ENCODE measurements at places on chromosomes 7 and 10. TPM values are rescaled to one million over a fixed set of nuclear protein-coding genes. Genes with fewer than 3 reads are reported as not detected.

GRCh38 chr7:123533553-123533917 lies 860 bp downstream of the IQUB start:
- no peak for DNase-seq

- DNase-seq, result no peak
Observed at GRCh38 chr7:95863623-95864022, 91.3 kb downstream of the DYNC1I1 start.

GRCh38 chr7:79837915-79838314 lies 296.7 kb upstream of the GNAI1 start:
- no peak for DNase-seq

NPY4R2 gene
- total RNA-seq, result not detected

GRCh38 chr7:107573537-107573936 lies 6.5 kb upstream of the BCAP29 start:
- DNase-seq, result no peak

DNA sequence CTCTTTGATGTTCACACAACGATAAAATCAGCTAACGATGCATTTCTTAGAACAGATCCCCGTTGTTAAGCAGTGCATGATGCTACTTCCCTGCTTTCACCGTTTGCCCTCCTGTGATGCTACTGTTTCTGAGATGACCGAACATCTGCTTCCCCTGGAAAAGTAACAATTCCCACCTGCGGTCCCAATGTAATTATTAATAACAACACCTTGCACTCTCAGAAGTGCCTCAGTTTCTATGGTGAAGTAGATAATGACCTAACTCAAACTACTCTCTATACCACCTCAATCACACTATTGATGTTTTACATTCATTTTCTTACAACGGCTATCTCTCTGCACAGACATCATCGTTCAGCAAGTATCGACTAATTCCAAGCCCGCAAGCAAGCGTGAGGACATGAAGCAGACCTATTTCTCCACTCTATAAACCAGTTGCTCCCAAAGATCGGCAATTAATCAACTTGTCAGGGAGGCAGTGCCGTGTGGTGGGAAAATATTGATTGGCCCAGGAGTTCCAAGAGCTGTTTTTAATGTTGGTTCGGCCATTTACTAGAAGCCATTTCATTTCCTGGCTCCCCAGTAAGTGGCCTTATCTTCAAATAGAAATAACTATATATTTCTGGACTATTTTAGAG lies 42.7 kb downstream of the FAM107B start:
- no peak for DNase-seq

FAM241B gene
- 0.39 TPM for total RNA-seq

DNA sequence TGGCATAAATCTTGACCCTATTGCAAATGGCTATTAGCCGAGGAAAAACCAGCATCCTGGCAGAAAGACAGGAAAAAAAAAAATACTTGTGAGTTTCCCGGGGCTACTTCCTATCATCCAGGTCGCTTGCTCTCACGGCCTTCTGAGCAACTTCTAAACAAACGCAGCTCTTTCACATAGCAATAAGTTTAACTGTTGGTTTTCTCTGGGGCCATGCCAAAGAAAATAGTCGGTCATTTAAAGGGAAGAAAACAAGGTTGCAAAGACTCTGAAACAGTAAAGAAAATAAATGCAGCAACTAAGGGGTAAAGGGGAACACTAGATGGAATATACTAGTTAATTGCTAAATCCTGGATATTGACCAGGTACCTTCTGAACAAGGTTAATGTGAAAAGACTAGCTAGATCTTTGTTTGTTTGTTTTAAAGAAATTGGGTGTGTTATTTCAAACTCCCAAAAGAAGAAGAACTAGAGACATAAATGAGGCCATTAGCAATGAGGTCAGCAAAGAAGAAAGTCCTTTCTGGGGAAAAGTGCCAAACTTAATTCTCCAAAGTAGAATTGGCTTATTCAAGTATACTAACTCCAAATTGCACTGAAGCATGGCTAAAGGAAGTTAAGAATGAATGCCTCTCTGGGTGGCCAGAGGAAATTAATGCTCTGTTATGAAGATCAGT lies 54.2 kb downstream of the SLC39A12 start:
- DNase-seq, result no peak

DNA sequence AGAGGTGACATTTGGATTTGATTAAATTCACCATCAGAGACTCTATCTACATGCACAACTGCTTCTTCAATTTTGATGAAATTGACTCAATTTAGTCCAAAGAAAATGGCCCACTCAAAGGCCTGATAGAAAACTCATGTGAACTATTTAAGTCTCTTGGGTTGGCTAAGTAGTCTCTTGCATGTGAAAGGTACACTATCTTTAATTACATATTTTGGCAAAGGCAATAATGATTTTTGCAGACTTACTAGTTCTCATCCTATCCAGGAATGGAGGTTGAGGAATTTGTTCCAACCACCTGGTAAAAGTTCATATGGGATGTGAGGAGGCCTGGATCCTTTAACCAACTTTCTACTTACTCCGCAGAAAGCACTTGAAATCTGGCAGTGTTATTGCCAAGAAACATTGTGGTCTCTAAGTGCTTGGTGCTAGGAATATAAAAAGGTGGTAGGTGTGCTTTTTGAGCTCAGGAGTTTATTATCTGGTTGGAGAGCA lies 618.6 kb upstream of the MKI67 start:
- no peak for DNase-seq

- no peak for DNase-seq
Observed at GRCh38 chr7:85587785-85588184, 400.9 kb upstream of the SEMA3D start.

GRCh38 chr10:30583778-30584415 lies 45.7 kb downstream of the LYZL2 start:
- peak; percentile 94 for DNase-seq

CCNJ gene
- total RNA-seq, result 19.5 TPM

- no peak for DNase-seq
Observed at GRCh38 chr7:152406491-152406890, 29.3 kb downstream of the KMT2C start.

DNA sequence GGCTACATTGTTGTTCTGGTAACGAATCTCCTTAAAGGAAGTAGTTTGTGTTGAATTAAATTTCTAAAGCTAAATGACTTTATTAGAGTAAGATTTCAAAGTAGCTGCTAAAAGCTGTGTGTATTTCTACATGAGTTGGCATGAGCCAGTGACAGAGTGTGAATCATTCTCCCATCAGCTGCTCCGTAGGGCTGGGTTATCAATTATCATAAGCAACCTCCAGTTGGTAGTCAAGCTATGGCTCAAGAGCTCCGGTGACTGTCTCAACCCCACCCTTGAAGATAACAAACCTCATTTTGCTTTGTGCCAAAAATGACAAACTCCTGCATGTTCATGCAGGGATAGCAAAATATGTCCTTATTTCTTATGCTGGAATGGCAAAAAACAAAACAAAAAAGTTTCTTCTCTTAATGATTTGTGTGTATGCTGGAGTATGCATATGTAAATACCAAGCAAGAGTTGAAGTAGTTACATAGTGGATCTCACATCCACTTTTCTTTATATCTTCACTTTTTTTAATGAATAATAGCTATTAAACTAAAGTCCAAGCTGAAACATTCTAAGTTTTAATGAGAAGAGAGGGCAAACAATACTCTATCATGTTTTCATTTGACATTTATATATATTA lies 249.4 kb downstream of the CACNA2D1 start:
- DNase-seq, result peak; percentile 4

COL13A1 gene
- 0.76 TPM for total RNA-seq

- no peak for DNase-seq
Observed at GRCh38 chr10:84214046-84214572, 11.2 kb downstream of the LRIT2 start.

DNA sequence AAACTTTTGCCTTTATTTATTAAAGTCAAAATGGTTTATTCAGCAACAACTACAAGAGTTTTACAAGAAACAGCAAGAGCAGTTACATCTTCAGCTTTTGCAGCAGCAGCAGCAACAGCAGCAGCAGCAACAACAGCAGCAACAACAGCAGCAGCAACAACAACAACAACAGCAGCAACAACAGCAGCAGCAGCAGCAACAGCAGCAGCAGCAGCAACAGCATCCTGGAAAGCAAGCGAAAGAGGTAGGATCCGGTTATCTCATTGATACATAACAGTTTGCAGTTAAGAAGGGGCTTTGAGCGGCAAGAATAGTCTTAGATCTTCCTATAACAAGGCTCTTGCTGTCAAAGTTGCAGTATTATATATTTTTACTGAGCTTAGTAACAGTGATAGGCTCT lies 215.1 kb downstream of the FOXP2 start:
- DNase-seq, result no peak

GRCh38 chr10:59366290-59366689 lies 3.9 kb upstream of the FAM13C start:
- DNase-seq, result peak; percentile 27

DNA sequence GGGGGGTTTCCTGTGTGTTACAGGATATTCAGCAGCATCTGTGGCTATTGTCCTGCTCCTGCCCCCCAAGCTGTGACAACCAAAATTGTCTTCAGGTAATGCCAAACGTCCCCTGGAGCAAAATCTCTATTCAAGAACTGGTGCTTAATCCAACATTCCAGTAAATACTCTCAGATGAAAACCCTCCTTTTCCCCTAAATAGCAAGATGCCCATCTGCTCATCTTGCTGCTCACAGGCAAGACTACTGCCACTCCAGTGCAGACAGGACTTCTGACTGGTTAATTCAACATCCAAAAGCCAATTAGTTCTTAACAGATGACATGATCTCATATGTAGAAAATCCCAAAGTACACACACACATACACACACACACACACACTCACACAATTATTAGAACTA lies 20.5 kb upstream of the JAZF1 start:
- DNase-seq, result no peak

- no peak for DNase-seq
Observed at GRCh38 chr7:138195151-138195571, 118.9 kb downstream of the AKR1D1 start.

ERVW-1 gene
- not detected for total RNA-seq

DNA sequence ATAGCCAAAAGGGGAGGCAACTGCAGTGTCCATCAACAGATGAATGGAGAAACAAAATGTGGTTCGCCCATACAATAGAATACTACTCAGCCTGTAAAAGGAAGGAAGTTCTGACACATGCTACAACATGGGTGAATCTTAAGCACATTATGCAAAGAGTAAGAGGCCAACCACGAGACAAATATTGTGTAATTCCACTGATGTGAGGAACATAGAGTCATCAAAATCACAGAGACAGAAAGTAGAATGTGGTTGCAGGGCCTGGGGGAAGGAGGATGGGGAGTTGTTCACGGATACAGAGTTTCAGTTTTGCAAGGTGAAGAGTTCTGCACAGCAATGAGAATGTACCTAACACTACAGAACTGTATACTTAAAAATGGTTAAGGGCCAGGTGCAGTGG lies 13.7 kb upstream of the C10orf71 start:
- DNase-seq, result no peak

GRCh38 chr7:149791-150636 lies 42.4 kb upstream of the FAM20C start:
- peak; percentile 3 for DNase-seq

CDK1 gene
- total RNA-seq, result 41.8 TPM

DRGX gene
- not detected for total RNA-seq

DNA sequence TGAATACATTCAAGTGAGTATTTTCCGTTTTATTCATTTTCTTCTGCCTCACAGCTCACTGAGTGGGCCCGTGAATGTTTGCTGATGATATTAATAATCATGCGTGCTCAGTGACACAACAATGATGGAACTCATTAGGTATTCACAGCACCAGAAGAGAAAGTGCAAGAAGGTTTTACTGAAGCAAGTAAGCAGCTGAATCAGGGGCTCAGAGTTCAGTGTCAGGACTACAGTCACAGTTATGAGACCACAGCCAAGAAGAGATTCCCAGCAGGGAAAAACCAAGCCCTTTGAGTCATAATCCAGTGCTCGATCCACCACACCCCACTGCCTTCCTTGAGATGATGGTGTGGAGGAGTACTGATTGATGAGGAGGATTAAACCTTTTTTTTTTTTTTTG lies 247.4 kb downstream of the KIAA1217 start:
- DNase-seq, result no peak

GRCh38 chr7:107394276-107394675 lies 75.6 kb upstream of the GPR22 start:
- no peak for DNase-seq

DNA sequence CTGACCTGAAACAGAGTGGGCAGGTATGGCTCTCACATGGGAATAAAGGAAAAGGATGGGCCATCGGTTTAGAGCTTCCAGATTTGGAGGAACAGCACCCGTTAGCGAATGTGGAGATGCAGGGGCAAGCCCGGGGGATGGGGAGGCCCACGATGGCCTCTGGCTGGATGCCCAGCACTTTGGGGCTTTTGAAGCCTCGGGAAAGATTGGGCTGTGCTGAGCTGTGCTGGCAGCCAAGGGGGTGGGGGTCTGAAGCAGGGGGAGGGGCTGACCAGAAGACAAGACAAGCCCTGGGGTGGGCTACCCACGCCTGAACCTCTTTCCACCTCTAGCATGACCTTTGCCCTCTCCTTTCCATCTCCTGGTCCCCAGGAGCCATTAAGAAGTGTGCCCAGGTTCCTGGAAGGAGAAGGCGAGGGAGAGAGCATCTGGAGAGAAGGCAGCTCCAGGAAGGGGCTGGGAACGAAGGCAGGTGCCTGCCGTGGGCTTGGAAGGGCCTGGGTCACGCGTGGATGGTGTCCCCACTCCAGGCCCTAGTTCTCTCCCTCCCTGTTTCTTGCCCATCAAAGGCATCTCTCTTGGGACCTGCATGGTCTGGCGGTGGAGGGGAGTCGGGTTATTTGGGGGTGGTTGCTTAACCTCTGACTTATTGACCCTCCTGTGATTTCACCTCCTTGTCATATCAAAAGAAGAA lies 39.7 kb downstream of the JAKMIP3 start:
- DNase-seq, result no peak

GRCh38 chr10:125216309-125216708 lies 55.9 kb upstream of the CTBP2 start:
- DNase-seq, result no peak

GRCh38 chr10:51377932-51378599 lies 303.8 kb downstream of the PRKG1 start:
- no peak for DNase-seq

GRCh38 chr10:127977357-127978009 lies 70.6 kb downstream of the PTPRE start:
- DNase-seq, result peak; percentile 82

DNA sequence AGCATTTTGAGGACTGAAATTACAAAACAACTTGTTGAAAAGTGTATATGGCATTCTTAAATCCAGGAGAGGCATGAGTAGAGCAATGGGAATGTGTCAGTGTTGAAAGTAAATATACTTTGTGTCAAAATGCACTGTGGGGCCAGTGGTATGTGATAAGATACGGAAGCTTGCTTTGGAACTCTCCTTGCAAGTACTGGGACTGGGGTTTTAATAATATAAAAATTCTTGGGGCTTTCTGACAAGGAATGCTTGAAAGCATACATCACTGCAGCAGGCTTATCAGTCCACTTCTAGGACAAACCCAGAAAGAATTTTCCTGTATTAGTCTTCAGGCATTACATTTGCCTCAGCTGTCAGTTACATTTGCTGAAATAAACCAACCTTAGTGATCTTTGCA lies 472.8 kb upstream of the FZD8 start:
- no peak for DNase-seq

CFAP43 gene
- total RNA-seq, result under 0.01 TPM

- DNase-seq, result no peak
Observed at GRCh38 chr10:988667-989545, 672 bp downstream of the GTPBP4 start.
